ENCODE measurements at places on chromosomes 12 and 14.

DNA sequence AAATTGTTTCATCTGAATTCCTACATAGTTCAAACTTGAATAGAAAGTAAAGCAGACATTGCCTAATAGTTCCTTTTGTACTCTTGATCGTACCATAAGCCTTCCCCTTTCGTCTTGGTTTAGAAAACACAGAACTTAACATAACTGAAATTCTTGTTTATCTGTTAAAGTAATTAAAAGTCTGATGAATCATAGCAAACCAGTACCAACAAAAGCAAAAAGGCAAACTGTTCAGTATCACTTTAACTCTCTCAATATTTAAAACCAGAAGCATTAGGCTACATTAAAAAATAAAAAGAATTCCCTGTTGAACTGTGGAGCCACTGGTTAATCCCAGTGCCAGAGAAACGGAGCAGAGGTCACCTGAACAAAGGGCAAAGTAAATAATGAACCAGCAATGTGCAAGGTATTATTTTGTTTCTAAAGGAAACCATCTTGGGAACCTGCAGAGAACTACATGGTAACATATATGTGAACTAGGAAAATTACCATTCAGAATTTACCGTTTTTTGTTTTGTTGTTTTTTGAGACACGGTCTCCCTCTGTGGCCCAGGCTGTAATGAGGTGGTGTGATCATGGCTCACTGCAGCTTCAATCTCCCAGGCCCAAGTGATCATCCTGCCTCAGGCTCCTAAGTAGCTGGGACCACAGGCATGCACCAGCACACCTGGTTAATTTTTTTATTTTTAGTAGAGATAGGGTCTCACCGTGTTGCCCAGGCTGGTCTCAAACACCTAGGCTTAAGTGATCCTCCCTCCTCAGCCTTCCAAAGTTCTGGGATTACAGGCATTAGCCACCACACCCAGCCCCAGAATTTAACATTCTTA is 17.1 kb upstream of the HIGD1C start:
- DNase-seq, result no peak

GRCh38 chr14:76355771-76356170 is 20.2 kb upstream of the ESRRB start:
- DNase-seq, result no peak

DNA sequence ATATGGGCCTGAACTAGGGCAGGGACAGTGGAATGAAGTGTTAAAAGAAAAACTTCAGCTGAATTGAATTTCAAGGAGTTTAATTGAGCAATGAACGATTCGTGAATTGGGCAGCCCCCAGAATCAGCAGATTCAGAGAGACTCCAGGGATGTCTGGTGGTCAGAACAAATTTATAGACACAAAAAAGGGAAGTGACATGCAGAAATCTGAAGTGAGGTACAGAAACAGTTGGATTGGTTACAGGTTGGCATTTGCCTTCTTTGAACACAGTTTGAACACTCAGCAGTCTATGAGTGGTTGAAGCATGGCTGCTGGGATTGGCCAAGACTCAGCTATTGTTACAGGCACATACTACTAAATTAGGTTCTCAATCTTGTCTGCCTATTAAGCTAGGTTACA is 9.7 kb upstream of the TBPL2 start:
- no peak for DNase-seq

GRCh38 chr14:22097072-22097471 is 423.5 kb upstream of the OR4E1 start:
- DNase-seq, result no peak

GRCh38 chr12:122085591-122085990 is 7.0 kb downstream of the MLXIP start:
- no peak for DNase-seq

DNA sequence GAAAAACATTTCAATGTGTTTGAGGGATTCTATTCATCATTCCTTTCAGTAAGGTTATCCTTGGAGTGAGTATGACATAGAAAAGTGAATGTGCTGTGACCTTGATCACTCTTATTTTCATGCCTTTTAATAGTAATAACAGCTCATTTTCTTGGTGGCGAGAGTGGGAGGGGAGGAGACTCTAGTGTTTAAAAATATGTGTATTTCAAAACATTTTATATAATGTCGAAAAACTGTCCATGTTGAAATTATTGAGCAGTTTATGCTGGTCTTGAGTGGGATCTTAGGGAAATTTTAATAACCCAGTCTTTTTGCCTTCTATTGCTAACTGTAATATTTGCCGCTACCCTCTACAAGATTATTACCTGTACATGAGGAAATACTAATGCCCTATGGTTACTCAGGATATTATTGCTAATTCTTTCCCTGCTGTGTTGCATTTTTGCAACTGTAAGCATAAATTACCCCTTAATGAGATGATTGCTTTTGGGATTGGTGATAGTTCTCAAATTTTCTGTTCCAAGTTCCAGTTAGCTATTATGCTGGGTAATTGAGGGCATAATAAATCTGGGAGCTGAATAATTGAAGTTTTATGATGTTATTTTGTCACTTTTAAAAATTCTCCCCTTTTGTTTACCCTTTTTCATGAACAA is 21.9 kb downstream of the ATF7IP start:
- no peak for DNase-seq

- DNase-seq, result no peak
These were observed 84.8 kb upstream of the LRFN5 start for GRCh38 chr14:41521891-41522290.
